ENCODE measurements at places on chromosomes 2 and 18.

GRCh38 chr2:190468814-190469569 lies 60.8 kb downstream of the MFSD6 start:
- peak; percentile 80 for ATAC-seq

DNA sequence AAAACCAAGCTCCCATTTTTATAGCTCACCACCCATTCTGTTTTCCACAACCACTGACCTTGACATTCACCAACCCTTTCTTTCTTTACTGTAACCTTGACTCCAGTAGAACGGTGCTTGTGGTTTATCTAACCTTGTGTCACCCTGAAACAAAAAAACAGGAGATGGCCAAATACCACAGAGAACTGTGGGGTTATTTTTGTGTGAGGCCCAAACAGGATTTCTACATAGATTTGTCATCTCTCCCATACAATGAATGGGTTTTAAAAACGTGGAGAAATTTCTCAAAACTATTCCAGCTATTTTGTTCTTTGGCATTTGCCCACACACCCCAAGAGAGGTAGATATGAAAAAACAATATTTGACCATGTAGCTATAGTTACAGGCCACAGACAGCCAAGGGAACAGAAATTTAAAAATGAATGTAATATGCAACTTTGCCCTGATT lies 231.3 kb upstream of the TANK start:
- no peak for ATAC-seq

GRCh38 chr2:53403792-53404413 lies 363.7 kb upstream of the CHAC2 start:
- peak; percentile 87 for ATAC-seq

DNA sequence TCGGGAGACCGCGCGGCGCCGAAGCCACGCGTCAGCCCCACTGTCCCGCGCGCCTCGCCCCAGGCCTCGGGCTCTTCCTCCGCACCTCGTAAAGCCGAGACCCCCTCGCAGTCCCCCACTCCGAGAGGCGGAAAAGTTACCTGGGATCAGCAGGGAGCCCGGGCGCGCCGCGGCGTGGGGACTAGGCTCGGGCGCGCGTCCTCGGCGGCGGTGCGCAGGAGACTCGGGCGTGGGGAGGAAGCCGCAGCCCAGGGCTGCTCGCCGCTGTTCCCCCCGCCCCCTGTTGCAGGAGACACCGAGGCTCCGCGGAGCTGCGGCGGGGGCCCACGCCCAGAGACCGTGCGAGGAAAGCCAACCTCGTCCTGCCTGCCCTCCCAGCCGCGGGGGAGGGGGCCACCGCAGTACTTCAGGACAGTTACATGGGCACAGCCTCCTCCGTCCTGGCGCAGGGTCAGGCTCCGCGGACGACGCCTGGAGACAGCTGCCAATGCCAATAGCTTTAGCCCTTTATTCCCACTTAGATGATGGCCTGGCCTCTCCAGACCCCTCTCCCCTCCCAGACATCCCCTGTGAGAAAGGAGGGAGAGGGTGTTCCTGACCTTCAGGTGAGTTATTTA lies at the start of gene EPB41L3:
EPB41L3 (minus strand) TSS at position 225 of the 617 bp plus-strand sequence. CDS start 54,814 bp downstream, outside the sequence.
- peak; percentile 35 for ATAC-seq

DNA sequence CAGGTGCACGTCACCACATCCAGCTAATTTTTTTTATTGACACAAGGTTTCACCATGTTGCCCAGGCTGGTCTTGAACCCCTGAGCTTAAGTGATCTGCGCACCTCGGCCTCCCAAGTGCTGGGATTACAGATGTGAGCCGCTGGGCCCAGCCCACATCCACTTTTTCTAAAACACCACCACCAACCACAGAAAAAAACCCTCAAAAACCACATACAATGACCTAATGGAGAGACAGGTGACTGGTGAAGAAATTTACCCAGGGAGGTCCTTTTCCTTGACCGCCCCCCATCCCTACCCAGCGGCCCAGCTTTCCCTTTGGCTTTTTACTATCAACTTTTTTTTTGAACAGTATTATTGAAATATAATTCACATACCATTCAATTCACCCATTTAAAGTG lies 47.9 kb downstream of the CACNB4 start:
- ATAC-seq: no peak

DNA sequence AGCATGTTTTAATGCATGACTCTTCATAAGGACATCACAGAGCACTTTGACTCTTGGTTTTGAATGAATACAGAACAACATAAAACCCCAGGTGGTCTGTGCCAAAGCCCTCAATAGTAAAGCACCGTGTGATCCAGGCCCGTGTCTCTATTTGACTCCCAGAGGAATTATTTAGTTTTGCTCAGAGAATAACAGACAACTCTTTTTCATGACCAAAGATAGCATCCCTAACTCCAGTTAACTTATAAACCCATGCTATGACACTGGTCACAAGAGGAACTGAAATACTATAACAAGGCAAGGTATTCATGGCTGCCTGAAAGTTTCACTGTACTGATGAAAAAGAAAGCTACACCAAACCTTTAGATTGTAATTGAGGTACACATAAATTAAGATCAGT lies 128.4 kb downstream of the IKZF2 start:
- no peak for ATAC-seq

DNA sequence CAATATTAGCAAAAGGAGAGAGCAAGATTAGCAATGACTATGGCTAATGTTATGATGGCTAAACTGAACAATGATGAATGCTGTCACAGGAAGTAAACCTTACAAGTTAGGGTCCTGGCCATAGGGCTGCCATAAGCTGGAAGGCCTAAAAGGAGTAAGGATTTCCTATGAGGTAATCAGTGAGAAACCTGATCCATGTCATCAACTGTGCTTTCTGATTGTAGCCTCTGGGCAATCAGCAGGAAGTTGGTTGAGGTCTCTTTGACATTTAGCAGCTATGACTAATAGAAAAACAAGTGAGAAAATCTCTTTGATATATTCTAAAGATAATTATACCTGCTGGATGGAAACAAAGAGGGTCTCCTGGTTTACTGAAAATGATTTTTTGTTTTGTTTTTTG lies 193.0 kb downstream of the RAB3GAP1 start:
- no peak for ATAC-seq

GRCh38 chr2:100954044-100954420 lies 48.1 kb upstream of the RPL31 start:
- no peak for ATAC-seq

- no peak for ATAC-seq
These were observed 11.6 kb upstream of the SCN2A start for GRCh38 chr2:165227571-165227970.

GRCh38 chr2:14428056-14428455 lies 204.5 kb upstream of the LRATD1 start:
- peak; percentile 33 for ATAC-seq

- ATAC-seq: no peak
These were observed 44.6 kb downstream of the CD8B2 start for GRCh38 chr2:106531676-106532214.

DNA sequence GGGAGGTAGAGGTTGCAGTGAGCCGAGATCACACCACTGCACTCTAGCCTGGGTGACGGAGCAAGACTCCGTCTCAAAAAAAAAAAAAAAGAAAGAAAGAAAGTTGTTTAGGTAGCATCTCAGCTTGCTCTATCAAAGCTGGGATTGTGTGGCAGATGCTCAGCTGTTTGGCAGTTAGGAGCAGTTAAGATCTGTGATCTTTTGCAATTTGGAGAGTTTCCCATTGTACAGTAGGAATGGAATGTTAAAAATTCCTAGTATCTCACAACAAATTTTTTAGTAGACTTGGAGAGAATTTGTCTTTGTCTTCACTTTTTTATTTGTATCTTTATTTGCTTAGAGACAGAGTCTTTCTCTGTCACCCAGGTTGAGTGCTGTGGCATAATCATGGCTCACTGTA lies 122.9 kb upstream of the UNC80 start:
- no peak for ATAC-seq

- ATAC-seq: no peak
These were observed 51.7 kb downstream of the BOLA3 start for GRCh38 chr2:74096052-74096451.

GRCh38 chr2:18566145-18566769 lies 5.8 kb upstream of the RDH14 start:
- no peak for ATAC-seq

DNA sequence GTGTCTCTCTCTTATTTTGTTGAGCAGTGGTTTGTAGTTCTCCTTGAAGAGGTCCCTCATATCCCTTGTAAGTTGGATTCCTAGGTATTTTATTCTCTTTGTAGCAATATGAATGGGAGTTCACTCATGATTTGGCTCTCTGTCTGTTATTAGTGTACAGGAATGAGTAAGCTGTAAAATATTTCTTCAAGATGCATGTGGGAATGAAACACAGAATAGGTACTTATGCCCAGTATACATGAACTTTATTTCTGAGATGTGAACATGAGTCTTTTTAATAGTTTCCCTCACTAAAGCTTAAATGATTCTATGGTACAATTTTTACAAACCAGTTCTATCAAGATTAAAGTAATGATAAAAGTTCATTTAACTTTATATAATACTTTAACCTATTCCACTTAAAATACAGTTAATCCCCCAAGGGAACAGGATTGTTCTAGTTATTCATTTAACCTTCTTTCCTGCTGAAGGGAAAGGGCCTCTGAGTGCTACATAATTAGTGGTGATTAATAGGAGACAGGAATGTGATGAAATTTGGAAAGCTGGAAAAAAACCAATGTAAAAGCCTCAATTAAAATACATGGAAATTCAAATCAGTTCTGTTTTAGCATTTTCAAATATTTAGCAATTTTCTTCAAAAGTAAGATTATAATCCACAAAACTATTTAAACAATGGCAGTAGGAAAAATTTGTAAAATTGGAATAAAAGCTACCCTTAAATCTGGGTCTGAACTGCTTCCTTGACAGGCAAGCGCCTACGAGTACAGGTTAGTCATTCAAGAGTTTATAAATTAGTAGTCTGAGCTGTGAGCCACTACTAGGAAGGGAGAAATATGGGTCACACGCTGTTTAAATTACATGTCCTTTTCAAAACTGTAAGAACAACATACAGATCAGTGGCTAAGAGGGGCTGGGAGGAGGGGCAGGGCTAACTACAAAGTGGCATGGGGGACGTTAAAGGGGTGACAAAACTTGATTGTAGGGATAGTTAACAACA lies 28.9 kb downstream of the SPIRE1 start:
- peak; percentile 80 for ATAC-seq

- ATAC-seq: peak; percentile 75
These were observed 85.9 kb downstream of the USP40 start for GRCh38 chr2:233480490-233481202.

GRCh38 chr18:7870855-7871254 lies 303.7 kb downstream of the PTPRM start:
- no peak for ATAC-seq

DNA sequence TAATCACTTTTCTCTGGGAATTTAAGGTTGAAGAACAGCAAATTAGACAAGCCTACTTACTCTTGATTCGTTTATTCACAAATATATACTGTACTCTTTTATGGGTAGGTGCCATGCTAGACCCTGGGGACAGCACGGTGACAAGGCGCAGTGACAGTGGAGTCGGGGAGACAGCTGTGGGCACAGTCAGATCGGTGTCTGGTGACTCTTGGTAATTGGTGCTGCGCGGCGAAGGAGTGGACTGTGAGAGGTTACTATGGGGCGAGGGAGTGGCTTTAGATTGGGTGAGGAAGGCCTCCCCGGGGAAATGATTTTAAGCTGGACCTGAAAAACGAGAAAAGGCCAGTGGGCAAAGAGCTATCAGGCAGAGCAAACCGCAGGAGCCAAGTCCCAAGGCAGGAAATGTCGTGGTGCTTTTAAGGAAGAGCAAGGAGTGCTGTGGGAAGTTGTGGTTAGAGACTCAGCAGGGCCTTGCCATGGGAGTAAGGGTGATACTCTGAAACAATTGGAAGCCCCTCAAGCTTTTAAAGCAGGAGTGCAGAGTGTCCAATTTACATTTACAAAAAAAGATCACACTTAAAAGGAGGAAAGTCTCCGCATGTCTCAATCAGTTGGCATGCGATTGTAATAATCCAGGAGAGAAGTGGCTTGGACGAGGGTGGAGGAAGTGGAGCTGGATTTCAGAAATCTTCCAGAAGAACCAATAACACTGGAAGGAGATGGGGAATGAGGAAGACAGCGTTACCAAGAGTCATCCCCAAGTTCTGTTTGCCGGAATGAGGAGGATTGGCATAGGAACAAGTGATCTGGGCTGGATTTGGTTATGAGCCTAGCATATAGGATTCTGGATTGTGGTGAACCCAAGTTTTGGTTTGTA lies 36.1 kb upstream of the TXNDC2 start:
- ATAC-seq: peak; percentile 49

- ATAC-seq: no peak
These were observed 4.9 kb downstream of the GPR17 start for GRCh38 chr2:127650785-127651380.

- no peak for ATAC-seq
These were observed 28.8 kb upstream of the TMEM18 start for GRCh38 chr2:705971-706511.

GRCh38 chr2:164560181-164560792 lies 61.0 kb downstream of the GRB14 start:
- ATAC-seq: no peak

- no peak for ATAC-seq
These were observed 10.6 kb upstream of the CEP68 start for GRCh38 chr2:65045651-65046050.

DNA sequence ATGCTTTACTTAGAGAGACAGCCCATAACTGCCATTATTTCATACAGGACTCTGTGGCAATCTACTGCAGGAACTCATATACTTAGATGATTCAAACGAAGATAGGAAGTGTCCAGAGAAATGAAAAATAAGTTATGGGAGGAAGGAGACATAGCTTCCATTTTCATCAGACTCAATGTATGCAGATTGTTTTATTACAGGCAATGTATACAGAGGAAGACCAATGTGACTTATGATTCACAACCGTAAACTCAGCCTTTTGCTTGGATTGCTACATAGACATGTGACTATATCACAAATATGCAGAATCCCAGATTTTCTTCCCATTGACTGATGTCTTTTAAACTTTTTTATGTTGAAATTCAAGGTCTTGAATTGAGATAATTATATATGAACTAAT lies 793.4 kb downstream of the SATB2 start:
- ATAC-seq: no peak

GRCh38 chr2:148048475-148049221 lies 27.8 kb downstream of the MBD5 start:
- ATAC-seq: no peak

- ATAC-seq: no peak
These were observed 4.2 kb upstream of the MARS2 start for GRCh38 chr2:197700960-197701359.
